ENCODE measurements at places on chromosomes 5 and 9.

DNA sequence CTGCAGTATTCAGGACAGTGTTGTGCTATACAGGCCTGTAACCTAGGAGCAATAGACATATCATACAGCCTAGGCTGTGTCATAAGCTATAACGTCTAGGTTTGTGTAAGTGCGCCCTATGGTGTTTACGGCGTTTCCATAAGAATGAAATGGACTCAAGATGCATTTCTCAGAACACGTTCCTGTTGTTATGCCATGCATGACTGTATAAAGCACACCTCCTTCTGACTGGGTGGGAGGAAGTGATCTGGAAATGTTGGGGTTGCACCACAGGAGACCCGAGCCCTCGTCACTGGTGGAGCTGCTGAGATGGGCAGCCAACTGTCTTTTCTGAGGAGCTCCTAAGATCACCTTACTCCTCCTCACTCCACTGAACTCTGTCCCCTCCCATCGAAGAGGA is 391.3 kb upstream of the DAP start:
- no peak for DNase-seq

DNA sequence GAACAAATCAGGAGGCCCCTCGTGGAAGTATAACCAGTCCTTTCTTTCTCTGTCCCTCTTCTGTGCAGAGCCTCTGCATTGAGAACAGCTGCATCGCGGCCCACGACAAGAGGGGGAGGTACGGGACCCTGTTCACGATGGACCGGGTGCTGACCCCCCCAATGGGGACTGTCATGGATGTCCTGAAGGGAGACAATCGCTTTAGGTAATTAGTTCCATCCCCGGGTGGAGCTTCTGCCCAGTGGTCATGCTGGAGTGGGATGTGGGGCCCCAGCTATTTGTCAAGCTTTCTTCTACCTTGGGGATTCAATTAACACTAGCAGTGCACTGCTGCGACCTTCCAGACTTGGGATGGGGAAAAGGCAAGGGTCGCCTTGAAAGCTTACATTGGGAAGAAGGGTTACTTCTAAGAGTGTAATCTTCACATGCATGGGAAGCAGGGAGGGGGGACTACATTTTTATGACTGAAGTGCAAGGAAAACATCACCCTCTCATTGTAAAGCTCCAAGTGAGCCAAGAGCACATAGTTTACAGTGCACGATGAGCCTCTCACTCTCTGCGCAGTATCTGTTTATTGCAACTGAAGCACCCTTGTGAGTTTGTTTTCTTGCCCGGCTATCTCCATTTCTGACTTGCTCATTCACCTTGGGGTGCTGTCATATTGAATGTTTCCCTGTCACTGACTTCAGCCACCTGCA is 27.0 kb downstream of the TGFBI start:
- DNase-seq = no peak

DNA sequence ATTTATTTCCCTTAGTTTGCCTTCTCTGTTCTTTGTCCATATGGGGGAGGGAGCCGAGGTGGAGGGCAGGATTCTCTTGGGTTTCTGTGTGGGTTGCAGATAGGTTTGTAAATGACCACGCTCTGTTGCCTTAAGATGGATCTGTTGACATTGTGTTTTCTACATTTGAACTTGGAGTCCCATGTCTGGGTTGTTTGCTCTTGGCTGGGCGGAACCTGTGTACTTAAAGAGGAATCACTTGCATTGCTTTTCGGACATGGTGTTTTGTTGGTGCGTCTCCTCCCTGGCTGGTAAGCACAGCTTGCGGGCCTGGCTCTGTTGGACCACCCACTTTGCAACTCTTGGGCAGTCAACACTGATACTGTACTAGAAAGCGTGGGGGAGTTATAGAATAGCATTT is 45.9 kb downstream of the EHMT1 start:
- peak; percentile 86 for DNase-seq

GRCh38 chr5:36915653-36916052 is 39.1 kb downstream of the NIPBL start:
- DNase-seq = peak; percentile 7

DNA sequence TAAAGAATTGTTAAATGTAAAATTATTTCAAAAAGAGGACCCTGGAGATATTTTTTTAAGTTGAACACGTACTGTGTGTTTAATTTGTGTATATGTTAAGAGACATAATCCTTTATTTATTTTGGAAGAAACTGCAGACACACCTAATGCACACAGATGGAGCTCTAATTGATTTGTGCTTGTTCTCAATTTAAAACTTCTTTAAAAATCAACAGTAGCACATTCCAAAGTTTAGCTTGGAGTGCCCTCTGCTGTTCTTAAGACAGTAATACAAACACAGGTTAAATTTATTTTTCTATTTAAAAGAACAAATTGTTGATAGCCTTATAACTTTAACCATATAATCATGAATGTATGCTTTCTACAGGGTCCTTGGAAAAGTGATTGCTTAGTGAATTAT is 277.6 kb upstream of the ADAMTS16 start:
- DNase-seq = peak; percentile 26

DNA sequence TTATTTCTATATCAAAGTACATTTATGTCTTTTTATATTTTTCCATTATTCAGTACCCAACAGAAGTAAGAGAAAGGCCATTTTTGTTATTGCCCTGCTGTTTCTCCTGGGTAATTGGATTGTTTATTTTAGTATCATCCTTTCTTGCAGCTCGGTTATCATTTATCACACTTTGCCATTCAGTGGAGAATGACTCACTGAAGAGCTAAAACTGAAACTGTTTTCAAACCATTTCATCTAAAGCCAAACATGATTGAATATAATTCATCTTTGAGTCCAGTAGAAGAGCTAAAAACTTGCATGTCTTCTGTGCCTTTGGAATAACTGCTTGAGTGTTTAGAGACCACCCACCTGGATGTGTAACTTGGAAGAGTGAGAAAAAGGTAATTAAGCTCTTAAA is 139.5 kb upstream of the PRDM9 start:
- no peak for DNase-seq
